ENCODE measurements at places on chromosomes 6 and 20.

DNA sequence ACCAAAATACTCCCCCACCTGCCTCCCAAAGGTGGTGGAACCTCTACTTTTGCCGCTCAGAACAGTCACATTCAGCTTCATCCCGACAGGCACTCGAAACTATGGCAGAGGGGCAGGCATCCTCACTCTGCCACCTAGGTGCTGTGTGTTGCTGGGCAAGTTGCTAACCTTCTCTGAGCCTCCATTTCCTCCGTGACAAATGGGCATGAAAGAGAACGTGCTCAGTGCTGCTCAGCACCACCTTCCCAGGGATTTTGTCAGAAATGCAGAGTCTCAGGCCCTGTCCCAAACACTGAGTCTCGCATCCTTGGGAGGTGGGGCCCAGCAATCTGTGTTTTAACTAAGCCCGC, 18.1 kb downstream of the ANKRD60 start:
- no peak for DNase-seq

DNA sequence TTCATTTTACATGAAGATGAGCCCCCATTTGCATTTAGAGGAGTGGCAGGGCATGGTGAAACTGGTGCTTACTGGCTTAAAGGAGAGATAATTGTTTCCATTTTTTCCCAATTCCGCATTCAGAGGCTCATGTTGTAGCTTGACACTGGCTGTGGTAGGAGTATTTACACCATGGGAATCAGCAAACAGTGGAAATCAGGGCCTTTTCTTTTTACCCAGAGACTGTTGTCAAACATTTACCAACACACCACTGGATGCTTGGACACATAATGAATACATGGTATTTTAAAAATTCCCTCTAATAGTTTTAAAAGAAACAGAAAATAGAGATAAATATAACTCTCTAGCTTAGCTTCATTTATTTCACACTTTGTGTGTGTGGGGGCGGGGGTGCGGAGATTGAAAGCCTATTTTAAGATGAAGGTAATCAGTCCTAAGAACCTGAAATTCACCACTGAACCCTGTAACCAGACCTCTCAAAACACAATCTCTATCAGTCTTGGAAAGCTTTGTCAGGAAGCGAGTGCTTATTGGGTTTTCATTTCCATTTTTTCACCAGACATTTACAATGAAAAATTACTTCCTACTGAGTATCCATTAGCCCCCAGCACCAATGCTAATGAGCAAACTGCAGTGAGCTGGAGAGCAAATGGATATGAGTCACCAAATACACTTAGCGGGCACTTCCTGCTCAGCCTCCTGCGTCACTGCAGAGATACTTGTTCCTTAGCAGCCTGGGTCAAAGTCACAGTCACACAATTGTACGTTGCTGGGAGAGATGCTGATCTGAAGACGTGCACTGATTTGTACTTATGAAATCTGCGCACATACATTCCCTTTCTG, 532.0 kb downstream of the BCKDHB start:
- no peak for DNase-seq

GRCh38 chr6:113299531-113299930, 557.6 kb upstream of the MARCKS start:
- DNase-seq: no peak

DNA sequence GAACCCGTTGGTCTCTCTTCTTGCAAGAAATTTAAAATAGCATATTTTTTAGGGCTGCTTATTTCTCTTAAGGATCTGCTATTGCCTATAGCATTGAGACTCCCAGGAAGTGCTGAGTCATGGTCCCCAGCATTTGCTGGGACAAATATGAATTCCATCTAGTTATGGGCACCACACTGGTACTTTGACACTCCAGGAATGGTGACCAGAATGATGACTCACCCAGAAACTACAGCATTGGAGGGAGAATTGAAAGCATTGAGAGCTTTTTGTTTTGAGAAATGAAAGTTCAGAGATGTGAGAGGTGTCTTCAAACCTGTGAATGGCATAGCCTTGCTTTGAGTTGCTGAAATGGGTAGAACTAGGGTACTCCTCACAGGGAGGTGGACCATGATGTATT, 699.7 kb downstream of the DHX35 start:
- DNase-seq: no peak

- no peak for DNase-seq
These were observed 36.1 kb upstream of the MAP7 start for GRCh38 chr6:136586295-136586694.

DNA sequence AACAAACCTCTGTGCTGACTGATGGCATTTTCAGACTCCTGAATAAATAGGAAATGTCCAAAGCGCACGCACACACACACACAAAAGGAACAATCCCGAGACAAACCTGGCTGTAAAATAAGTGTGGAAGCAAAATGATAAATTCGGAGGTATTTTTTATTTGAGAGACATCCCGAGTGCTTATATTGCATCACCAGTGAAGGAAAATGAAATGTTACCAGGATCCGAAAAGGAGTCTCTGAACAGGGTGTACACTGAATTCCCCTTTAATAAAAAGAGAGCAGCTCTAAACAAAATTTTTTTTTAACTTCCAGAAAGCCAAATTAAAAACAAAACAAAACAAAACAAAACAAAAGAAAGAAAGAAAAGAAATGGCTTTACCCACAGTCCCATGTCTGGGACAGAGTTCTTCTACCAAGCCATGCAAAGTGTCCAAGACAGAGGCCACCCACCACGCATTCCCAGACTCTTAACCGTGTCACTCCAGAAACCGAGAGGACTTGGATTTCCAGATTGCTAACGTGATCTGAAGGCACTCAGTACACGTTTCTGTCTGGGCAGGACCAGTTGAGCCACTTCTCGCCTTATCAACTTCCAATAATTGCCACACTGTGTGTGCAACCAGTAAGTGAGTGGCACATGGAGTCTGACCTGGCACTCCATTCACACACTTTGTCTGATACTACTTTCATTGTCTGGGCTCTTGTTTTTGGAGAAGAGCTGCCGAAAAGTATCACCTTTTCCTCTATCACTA, 817 bp downstream of the ME1 start:
- no peak for DNase-seq

DNA sequence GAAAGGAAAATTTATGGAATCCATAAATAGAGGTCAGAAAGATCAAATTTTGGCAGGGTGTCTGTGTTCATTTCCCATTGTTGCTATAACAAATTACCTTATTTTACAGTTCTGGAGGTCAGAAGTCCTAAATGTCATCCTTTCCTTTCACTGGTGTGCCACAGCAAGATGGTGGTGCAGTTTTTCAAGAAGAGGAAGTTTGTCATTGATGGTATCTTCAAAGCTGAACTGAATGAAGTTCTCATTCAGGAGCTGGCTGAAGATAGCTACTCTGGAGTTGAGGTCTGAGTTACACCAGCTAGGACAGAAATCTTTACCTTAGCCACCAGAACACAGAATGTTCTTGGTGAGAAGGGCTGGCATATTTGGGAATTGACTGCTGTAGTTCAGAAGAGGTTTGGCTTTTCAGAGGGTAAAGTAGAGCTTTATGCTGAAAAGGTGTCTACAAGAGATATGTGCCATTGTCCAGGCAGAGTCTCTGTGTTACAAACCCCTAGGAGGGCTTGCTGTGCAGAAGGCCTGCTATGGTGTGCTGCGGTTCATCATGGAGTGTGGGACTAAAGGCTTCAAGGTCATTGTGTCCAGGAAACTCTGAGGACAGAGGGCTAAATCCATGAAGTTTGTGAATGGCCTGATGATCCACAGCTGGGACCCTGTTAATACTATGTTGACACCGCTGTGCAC, 7.2 kb upstream of the CCNC start:
- no peak for DNase-seq

GRCh38 chr6:133101790-133102189, 139.4 kb upstream of the EYA4 start:
- DNase-seq: no peak

DNA sequence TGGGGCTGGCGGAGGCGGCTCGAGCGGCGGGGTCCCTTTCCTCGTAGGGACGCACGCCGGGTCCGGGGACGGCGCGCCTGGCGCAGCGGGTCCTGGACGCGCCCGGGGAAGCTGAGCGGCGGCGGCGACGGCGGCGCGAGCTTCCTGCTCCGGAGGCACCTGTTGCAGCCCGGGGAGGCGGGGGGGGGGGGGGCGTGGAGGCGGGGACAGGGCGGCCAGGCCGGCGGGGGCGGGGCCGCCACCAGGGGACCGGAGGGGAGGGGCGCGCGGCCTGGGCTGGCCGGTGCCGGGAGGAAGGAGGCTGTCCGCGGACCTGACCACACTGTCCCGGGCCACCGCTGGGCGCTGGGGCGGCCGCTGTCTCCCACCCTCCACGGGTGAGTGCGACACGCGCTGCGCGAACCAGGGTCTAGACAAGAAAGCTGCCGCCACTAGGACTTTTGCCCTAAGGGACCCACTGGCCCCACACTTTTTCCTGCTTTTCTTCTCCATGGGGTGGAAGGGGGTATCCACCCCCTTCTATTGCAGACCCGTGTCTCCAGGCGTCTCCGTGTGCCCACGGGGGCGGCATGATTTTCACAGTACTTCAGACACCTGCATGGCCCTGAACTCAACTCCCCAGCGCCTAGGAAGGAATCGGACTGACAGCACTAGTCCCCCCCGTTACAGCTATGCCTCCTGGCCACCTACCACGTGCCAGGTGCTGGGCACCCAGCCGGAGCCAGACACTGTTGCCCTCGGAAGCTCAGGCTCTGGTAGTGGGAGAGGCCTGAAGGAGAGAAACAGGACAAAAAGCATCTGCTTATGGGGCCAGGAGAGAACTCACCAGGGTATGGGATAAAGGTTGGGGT, at the start of gene NFATC2:
TSS of gene NFATC2 (minus strand) at position 149 of the 851 bp plus-strand sequence. CDS start 220 bp downstream, outside the sequence.
- DNase-seq: no peak

DNA sequence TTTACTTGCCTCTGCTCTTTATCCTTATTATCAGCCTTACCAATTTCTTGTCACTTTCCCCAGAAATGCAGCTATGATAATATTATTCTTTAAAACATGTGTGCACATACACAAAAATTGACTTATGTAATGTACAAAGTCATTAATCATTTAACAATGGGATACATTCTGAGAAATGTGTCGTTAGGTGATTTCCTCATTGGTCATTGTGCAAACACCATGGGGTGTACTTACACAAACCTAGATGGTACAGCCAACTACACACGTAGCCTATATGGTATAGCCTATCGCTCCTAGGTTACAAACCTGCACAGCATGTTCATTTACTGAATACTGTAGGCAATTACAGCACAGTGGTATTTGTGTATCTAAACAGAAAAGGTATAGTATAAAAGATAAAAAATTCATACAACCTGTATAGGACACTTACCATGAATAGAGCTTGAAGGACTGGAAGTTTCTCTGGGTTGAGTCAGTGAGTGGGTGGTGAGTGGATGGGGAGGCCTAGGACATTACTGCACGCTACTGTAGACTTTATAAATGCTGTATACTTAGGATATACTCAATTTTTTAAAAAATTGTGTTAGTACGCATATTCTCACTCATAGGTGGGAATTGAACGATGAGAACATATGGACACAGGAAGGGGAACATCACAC, 56.9 kb downstream of the HIVEP1 start:
- DNase-seq: no peak

- no peak for DNase-seq
These were observed 2.6 kb upstream of the ZSCAN12 start for GRCh38 chr6:28402197-28402596.

GRCh38 chr6:124780623-124781022, 181.6 kb upstream of the RNF217 start:
- DNase-seq: no peak

DNA sequence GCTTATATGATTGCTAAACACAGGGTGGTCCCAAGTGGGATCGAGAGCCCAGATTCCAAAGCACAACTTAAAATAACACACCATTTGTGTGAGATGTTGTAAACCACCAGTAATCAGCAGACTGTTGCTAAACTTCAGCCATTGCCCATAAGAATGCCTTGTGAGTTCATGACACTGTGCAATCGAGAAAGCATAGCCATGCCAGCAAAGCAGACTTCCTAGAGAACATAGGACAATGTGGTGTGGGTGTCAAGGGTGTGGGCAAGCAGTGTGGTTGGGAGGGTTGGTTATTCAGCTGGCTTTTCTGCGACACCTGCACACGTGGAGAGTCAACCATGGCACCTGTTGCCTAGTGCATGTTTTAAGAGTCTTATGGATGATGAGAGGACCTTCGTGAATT, 16.1 kb upstream of the CALHM6 start:
- DNase-seq: no peak

DNA sequence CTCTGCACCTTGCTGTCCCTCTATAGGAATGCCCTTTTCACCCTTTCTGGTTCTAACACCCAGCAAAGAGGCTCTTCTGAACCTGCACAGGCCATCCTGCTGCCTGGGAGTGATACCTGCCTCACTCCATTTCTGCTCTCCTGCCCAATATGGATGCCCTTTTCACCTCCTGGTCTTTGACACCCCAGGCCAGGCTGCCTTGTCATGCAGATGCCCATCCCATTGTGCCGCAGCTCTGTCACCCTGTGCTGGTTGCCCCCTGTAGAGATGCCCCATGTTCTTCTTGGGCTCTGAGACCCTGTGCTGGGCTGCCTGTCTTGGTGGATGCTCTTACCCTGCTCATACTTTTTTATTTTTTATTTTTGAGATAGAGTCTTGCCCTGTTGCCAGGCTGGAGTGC, 95.3 kb downstream of the CDKAL1 start:
- DNase-seq: no peak

- DNase-seq: no peak
These were observed 19.3 kb downstream of the TOP1 start for GRCh38 chr20:41047975-41048305.

DNA sequence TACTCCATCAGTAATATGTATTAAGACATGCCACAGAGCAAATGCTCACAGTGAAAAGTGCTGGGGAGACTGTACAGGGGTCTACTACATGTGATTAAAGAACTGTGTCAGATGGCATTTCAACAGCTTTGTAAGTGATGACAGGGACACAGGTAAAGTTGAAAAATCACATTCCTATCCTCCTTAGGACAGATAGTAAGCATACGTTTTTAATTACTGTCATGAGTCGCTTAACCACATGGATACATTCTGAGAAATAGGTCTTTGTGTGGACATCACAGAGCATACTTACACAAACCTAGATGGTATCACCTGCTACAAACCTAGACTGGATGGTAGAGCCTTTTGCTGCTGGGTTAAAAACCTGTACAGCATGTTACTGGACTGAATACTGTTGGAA, 645.8 kb upstream of the AGPAT4 start:
- DNase-seq: no peak

DNA sequence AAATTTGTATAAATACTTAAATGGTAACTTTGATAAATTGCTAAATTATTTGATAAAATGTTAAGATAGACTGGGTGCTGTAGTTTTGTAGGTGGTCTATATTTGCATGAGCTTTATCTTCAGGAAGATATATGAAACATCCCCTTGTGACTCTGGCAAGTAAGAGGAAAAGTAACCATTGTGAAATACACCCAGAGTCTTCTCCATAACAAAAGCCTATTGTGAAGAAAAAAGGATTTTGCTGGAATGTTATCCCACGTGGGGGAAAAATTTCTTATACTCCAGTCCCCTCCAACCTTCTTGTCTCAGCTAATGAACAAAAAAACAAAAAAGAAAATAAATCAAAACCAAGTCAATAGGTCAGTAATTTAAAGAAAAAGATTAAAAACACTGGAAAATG, 600.7 kb downstream of the HDGFL1 start:
- no peak for DNase-seq

Data from mesothelial cell of epicardium (in vitro differentiated cells).